Neural crest cell (in vitro differentiated cells): ENCODE measurements at places on chromosomes 3 and 15.

GRCh38 chr3:13217736-13218540 lies 144.7 kb upstream of the IQSEC1 start:
- no peak for DNase-seq

DNA sequence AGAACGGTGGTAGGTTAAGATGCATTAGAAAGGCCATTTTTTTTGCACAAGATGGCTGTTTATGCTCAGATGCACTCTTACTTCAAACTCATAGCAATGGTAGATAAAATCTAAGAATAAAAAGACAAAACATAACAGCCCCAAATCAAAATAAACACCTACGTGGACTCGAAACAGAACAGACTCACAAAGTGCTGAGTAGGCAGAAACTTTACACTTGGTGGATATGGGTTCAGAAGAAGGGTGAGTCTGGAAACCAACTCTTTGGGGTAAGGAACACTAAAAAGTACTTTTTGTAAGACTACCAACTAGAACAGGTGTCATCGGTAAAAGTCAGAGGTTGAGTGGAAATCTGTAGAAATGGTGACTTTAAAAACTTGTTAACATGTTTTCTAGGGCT lies 468.2 kb downstream of the OTOL1 start:
- DNase-seq: no peak

- DNase-seq: no peak
Observed at GRCh38 chr3:196323016-196323415, 5.0 kb upstream of the DYNLT2B start.

DNA sequence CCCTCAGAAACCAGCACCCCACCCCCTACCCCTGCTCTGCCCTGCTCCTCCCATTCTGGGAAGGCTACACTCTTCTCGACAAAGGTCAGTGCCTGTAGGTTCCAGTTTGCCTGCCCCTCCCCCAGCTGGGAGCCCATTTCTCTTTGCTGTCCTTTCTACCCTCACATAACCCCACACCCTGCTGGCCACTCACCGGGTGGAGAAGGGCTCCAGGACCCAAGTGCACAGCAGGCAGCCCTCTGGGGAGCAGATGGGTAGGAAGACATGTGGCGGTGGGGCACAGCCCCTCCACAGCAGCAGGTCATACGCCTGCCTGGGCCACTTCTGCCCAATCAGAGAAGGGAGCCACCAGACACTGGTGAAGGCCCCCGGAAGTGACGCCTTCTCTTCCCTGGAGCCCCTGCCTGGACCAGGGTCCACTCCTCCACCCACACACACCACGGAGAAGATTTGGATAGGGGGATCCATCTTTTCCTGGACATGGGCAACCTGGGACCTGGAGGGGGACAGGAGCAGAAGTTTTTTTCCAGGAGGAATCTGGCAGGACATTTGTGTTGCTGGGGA lies at the start of gene THPO:
THPO (minus strand) TSS at position 326 of the 564 bp plus-strand sequence. CDS start 1,948 bp downstream, outside the sequence.
- DNase-seq: no peak

GRCh38 chr3:194761384-194761783 lies 75.7 kb downstream of the FAM43A start:
- DNase-seq: no peak

GRCh38 chr15:42808913-42809312 lies 72.0 kb upstream of the CDAN1 start:
- DNase-seq: no peak

- no peak for DNase-seq
Observed at GRCh38 chr15:70231484-70231883, 133.8 kb upstream of the TLE3 start.

DNA sequence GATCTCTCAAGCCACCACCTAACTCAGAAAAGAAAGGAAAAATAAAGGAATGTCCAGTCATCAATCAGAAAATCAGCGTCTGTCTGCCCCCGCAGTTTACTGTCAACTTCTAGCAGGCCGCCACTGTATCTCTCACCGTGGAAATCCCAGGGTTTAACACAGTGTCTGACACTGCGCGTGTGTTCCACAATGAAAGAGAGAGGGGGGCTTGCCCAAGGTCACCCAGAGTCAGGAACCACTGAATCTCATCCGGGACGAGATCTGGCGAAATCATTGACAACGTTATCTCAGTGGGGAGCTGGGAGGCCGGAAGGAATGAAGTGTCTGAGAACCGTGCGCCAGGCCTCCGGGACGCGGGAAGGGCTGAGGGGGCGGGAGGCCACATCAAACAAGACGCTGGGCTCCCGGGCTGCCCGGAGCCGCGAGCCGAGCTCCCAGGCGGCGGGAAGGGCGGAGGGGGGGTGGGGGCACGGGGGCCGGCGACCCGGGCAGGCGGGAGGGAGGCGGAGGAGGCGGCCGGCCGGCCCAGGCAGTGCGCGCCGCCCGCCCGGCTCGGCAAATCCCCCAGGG lies 2.2 kb upstream of the HES1 start:
- peak; percentile 45 for DNase-seq

DNA sequence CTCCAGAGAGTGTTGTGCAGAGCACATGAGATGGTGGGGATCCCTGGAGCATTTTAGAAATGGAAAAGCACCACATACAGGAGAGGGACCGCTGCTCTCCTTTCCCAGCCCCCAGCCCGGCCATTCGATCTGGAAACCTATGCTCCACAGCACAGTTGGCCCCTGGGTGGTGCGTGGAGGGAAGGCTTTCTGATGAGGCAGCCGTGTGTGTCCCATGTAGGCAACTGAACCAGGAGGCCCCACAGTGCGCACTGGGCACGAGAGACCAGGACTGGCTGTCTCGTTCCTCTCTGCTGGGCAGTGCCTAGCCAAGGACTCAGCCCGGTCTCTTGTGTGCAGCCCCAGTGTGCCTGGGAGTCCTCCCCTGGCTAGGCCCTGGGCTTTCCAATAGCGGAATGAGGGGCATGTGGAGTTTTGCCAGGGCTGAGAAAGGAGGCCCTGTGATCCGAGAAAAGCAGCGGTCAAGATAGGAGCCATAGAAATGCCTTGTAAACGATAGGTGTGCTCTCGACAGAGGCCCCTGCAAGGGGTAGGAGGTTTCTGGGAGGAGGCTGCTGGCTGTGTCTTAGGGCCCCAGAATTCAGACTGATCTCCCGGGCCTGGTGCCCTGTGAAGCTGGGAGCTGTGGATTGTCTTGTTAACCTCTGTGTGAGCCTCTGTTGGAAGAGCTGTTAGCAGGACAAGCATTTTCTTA lies 39.0 kb downstream of the CHDH start:
- DNase-seq: no peak

- DNase-seq: peak; percentile 34
Observed at GRCh38 chr3:171809861-171810628, at the start of gene PLD1. PLD1 (minus strand) TSS chr3:171810483; CDS start chr3:171738051, 72,432 bp downstream.

- peak; percentile 57 for DNase-seq
Observed at GRCh38 chr3:29280404-29281093, at the start of gene RBMS3. RBMS3 (plus strand) TSS chr3:29281071.

DNA sequence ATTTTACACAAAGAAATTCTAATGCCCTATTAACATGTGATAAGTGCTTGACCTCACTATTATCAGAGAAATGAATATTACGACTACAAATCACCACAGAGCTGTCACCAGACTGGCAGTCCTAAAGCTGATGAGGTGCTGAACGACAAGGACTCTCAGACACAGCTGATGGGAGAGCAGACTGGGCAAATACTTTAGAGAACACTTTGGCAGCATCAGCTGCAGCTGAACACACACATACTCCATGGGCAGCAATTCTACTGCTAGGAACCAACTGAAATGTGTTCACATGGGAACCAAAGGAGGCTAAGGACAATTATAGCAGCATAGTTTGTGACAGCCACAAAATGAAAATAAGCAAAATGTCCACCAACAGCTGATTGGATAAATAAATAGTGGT lies 45.5 kb downstream of the SUSD5 start:
- no peak for DNase-seq

DNA sequence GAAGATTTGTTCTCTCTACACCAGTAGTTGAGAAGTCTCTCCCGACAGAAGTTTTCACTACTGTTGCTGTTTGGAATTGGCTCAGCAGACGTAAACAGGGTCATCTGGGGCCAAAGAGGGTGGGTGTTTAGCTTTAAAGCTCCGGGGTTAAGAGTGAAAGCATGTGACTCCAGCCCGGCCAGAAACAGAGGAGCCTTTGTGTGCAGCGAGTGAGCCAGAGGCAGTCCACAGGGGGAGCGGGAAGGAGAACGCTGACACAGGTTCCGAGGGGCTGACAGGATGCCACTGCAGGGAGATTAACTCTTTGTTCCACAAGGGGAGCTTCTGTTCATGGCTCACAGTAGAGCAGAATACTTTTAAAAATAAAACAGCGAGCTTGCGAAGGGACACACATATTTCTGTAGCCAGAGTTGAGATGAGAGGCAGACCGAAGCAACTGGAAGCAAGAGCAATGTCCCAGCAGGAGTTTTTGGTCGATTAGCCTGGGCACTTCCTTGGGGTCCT lies 26.9 kb downstream of the BMF start:
- DNase-seq: peak; percentile 78

DNA sequence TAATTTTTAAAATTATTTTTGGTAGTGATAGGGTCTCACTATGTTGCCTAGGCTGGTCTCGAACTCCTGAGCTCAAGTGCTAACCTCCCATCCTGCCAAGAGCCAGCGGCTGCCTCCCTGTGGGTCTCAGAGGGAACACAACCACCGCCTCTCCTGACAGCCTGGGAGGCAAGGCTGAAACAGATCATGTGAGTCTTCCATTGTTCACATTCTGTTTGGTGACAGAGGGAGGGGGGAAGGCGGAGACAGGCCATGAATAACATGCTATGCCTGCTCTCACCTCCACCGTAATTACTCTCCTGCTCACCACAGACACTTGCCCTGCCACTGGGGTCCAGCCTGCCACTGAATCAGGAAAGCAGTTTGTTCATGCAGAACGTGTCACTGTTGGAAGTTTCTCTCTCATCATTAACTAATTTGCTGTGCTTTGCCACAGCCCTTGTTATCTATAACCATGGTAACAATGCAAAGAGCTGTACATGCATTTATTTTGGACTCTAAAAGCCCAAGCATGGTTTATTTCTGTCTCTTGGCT lies 78.4 kb upstream of the RASGRF1 start:
- no peak for DNase-seq

GRCh38 chr3:122676759-122677158 lies 3.9 kb upstream of the PARP14 start:
- DNase-seq: no peak

DNA sequence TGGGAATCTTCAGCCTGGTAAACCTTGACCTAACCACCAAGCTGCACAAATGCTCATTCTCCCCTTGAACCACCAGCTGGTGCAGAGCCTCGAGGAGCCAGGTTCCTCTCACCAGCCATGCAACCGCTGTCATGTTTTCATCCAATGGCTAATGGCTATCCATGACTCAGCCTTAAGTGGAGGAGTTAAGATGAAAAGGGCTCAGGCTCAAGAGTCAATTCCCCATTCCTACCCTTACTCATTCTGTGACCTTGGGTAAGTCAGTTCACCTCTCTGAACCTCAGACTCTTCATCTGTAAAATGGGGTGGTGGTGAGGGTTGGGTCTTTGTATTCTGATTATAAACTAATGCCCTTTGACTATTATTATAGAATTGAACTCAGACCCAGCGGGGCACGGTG lies 515.6 kb downstream of the SHQ1 start:
- DNase-seq: no peak

GRCh38 chr3:57164217-57164656 lies 916 bp downstream of the IL17RD start:
- DNase-seq: peak; percentile 33

GRCh38 chr15:60672400-60672799 lies 193.5 kb upstream of the ICE2 start:
- no peak for DNase-seq

GRCh38 chr3:96354742-96355141 lies 459.7 kb upstream of the EPHA6 start:
- DNase-seq: no peak

DNA sequence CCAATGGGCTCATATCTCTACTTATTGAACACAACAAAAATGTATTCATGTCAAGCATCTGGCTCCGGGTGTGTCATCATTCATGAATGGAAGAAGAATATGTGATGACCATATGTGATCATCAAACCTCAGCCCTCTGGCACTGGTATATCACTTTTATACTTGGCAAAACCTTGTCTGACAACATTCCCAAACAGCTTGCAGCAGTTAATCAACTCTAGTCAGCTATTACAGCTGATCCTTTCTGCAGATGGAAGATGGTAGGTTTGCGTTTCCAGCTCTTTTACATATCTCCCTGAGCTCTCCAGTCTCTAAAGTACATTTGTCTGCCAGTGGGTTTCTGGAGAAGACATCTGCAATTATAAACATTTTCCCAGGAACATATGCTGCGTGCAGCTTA lies 6.6 kb downstream of the PLSCR5 start:
- DNase-seq: no peak

DNA sequence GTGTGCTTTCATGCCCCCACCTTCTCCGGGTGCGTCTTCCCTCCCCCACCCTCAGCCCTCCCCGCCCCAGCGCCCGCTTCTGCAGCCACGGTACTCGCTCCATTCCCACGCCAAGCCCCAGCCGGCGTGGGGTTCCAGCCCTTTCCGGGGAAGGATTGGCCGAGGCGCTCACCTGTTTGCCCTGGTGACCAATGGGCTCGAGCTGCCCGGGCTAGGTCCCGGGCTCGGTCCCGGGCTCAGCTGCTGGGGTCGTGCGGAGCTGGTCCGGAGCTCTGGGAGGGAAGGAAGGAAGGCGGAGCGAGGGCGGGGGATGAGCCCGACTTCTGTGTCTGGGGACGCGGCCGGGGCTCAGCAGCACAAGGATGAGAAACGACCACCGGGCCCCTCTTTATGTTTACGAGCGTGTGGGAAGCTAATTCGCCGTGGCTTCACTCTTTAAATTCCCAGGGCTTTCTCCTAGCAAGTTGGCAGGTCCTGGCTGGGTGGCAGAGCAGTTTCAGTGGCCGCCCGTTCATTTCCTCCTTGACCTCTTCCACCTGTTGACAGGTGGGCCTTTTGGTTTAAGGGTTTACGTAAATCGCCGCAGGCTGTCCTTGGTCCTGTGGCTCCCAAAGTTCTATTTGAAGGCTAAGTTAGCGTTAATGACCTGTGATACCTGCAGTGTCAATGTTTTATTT lies at the start of gene IGSF10:
IGSF10 (minus strand) TSS at position 288 of the 677 bp plus-strand sequence. CDS start 2,352 bp downstream, outside the sequence.
- peak; percentile 14 for DNase-seq

- no peak for DNase-seq
Observed at GRCh38 chr3:151869181-151869580, 4.3 kb upstream of the SUCNR1 start.

DNA sequence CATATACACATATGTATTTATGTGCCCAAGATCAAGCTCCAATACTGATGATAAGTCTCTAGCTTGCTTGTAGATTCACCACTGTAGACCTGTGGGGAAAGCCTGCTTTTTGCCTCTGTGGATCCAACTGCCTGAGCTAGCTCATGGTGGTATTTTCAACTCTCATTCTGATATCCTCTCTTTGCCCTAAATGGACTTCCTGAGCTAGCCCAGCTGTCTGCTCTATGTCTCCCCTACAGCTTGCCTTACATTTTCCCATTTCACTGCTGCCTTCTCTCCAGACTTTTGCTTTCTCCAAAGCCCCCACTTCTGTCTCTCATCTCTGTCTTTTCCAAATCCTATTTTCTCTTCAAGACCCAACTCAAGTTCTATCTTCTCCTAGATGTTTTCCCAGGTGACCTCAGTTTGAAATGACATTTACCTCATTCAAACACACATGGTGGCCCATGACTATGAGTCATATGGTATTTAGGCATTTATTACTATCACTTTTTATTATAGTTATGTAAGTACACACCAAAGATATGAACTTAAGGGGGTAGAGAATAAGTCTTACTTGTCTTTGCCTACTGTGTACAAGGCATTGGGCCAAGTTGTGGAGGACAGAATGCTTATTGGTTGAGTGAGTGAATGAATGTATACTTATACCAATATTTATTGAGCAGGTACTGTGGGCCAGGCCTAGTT lies 191.7 kb downstream of the NR1D2 start:
- no peak for DNase-seq
